ENCODE measurements at places on chromosomes 2 and 18.

DNA sequence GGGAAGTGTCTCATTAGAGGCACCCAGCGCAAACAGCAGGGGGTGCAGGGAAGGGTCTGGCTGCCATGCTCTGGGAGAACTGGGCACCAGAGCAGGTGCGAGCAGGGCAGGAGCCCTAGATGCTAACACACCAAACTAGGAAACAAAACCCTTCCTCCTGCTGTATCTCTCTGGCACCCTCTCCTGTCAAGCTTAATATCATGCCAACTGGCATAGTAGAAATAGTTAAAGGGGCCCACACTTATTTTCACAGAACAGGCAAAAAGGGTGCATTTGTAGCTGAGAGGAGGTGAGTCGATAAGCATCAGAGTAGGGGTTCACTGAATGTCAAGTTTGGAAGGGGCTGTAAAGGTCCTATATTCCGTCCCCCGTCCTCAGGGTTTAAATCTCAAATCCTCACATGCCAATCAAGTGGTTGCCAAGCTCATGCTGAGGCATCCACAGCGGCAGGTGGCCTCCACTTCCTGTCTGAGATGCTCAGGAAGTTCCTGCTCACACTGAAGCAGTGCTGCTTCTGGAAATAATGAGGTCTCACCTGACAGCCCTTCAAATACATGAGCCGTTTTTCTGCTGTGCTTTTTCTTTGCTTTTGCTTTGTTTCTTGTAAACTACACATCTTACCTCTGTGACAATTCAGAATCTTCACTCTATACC is 14.9 kb upstream of the ACKR3 start:
- DNase-seq: no peak

GRCh38 chr2:171492664-171493063 is 29.6 kb upstream of the CYBRD1 start:
- no peak for DNase-seq

- peak; percentile 87 for DNase-seq
Observed at GRCh38 chr2:160615706-160616105, 122.1 kb upstream of the RBMS1 start.

DNA sequence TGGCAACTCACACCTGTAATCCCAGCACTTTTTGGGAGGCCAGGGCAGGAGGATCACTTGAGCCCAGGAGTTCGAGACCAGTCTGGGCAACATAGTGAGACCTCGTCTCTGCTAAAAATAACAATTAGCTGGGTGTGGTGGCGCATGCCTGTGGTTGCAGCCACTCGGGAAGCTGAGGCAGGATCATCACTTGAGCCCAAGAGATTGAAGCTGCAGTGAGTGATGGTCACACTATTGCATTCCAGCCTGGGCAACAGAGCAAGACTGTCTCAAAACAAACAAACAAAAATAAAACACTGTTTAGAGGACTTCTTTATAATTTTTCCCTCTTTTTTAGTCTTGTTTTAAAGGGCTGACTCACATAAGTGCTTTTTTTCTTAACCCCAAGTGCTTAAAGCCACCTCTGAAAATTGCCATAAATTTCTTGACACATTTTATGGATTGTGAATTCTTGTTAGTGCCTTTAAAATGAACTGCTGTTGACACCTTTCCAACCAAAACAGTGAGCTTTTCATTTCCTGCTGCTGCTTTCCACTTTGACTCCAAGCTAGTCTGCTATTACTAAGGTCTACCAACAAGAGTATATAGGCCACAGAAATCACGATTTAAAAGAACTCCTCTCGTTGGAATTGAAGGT is 41.7 kb downstream of the CYP20A1 start:
- DNase-seq: peak; percentile 43

- peak; percentile 47 for DNase-seq
Observed at GRCh38 chr2:88874063-88874657, 182.7 kb downstream of the RPIA start.

DNA sequence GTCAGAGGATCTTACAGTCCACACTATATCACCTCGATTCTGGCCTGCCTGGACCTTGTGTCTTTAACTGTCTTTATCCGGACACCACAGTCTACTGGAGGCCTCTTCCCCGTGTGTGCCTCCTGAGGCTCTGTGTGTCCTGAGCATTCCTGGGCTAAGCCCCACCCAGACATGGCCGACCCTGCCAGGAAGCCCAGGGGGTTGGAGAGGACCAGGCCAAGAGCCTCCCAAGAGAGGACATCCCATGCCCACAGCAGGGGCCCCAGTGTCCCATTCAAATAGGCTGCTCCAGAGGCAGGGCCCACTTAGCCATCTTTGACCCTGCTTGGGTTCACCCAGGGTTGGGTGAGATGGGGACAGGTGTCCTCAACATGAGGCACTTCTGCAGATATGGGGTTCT is 84.7 kb upstream of the OTOS start:
- DNase-seq: no peak

Data from LHCN-M2 (cell line).